T-helper 22 cell (primary cell): ENCODE measurements at places on chromosomes 3 and 15.

DNA sequence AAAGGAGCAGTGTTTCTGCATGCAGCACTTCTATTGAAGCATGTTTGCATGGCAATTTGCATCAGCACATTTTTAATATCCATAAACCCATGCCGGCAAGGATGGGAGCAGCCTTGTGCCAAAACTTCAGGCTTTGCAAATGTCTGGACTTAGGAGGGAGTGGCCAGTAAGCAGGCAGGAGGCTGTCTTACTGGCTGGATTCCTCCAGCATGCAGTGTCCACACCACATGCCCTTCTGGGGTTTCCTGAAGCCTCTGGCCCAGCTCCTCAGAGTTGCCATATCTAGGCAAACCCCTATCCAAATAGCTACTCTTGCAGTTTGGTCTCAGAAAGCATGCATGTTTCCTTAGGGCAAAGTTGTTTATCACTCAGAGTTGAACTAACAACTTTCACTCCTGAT, 139.1 kb upstream of the MRPS22 start:
- DNase-seq: no peak

DNA sequence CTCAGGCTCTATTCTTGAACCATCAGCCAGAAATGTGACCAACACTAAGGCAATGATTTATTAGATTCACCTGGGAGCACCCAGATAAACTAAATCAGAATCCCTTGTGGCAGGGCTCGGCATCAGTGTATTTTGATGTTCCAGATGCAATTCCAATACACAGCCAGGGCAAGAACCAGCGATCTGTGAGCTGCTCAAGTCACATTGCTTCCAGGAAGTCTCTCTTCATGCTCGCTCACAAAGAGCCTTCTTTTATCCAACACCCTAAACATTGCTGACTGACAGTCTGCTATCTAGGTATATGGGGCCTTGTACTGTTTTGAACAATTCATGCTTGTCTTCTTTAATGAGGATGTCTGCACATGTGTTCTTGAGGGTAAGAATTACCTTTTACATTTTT, 40.9 kb upstream of the GOLGA8J start:
- no peak for DNase-seq

DNA sequence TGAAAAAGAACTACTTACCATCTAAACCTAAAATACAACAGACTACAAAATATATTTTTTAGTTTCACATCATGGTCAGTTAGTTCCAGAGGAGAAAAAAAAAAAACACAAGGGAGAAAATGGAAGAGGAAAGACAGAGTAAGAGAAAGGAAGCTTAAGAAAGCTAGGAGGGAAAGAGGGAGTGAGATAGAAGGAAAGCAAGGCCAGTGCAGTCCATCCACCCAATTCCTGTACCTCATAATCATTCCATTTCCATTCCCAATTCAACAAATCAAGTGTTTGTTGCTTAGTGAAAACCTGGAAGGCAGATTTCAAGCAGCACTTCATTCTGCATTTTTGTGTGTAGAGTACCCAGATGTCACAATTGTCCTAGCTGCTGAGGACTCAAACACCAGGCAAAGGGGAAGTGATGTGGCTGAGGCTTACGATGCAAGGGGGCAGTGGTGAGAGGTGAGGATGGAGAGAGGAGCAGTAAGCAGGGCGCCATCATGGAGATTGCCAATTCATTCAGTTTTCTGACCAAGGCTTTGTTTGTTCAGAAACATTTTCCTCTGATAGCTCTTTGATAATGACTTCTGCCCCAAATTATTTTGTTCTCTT, 83.6 kb upstream of the GSK3B start:
- DNase-seq: no peak

GRCh38 chr3:98874602-98875249, 26.8 kb downstream of the DCBLD2 start:
- DNase-seq: no peak

DNA sequence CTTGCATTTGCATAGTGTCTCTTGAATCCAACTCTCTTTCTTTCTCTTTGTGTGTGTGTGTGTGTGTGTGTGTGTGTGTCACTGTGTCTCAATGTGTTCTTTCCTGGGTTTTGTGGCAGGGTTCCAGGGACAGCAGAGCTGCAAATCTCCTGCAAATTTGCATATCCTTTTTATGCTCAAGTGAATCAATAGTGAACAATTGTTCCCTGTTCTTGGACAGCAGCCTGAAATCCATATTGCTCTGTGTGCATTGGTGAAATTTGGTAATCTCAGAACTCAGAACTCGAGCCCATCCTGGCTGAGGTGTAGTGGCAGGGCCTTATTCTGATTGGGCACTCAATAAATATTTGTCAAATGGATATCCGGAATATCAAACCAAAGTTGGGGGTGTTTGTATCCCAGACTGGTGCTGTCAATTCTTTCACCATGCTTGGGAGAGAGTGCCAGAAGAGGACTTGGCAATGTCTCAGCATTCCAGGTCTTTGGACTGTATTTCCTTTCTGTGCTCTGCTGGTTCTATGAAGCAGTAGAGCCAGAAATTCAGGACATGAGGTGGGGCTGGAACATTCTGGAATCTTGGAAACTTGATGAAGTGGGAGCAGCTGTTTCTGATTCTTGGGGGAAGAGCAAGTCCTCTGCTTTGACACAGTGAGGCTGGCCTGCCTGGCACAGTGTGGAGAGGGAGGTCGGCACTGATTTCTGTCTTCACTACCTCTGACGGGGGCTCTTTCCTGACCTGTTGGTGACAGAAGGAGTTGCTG, 380.6 kb upstream of the C2CD4B start:
- no peak for DNase-seq

DNA sequence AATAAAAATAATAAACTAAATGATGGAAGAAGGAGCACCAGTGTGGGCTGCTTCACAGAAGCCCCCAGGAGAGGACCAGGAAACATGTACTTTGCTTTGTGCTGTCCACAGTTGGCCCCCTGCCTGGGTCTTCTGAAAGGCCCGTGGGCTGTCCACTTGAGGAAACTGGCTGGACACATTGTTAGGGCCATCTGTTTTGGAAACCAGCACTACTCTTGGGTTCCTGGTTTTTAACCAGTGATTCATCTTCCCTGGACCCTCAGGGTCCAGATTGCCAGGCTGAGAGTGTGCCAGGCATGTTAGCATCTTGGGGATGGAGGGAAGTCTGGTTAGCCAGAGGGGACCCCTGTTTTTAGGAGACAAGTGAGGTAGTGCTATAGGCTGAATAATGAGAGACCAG, 297.2 kb upstream of the C2CD4B start:
- no peak for DNase-seq

DNA sequence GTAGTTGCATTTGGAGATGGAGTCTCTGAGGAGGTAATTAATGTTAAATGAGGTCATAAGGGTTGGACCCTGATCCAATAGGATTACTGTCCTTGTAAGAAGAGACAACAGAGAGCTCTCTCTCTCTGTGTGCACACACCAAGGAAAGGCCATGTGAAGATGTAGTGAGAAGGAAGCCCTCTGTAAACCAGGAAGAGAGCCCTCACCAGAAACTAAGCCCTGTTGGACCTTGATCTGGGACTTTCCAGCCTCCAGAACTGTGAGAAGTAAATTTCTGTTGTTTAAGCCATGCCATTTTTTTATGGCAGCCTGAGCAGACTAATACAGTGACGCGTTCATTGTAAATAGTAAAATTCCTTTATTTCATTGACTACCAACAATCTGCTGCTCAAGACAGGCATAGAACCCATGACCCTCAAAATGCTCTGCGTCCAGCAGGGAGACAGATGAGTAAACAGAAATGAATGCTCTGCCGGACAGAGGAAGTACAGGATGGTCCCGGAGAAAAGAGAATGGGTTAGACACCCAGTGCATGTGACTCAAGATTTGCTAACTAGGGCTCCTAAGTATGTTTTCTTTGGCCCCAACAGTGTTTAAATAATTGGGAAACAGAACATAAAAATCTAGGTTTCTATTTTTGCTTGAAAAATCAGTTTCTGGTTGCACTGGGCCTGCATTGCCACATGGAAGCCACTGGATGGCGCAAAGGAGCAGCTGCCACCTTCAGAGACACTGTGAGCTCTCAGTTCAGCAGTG, 37.9 kb upstream of the TNFAIP8L3 start:
- no peak for DNase-seq
